ENCODE measurements at places on chromosomes 3 and 15.

- no peak for DNase-seq
Observed at GRCh38 chr15:70153921-70154717, 56.4 kb upstream of the TLE3 start.

- DNase-seq, result no peak
Observed at GRCh38 chr3:53193466-53194209, 32.6 kb downstream of the PRKCD start.

DNA sequence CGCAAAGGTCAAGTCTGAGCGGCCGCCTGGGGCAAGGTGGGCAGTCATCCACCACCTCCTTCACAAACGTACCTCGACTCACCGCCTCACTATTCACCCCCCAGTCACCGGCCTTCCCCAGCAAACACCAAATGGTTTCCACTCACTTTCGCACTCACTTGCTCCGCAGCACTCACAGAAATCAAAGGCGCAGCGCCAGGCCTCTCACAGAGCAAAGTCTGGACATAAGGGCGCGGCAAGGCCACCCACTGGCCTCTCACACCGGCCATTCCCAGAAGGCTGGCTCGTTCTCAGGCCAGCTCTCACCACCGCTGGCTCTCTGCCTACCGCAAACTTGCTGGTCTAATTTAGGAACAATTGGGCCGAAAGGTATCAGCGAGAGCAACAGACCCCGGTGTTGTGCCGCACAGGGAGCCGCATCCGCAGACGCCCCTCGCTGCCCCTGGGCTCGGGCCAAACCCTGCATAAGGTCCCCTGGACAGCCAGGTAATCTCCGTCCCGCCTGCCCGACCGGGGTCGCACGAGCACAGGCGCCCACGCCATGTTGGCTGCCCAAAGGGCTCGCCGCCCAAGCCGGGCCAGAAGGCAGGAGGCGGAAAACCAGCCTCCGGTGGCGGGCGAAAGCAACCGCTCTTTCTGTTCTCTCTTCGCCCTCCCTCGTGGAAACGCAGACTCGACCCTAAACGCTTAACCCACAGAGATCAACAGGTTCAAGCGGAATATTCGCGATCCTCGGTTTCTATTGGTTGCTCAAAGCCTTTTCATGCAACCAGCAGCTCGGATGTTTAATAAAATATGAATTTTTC is 2.9 kb downstream of the SHOX2 start:
- no peak for DNase-seq

DNA sequence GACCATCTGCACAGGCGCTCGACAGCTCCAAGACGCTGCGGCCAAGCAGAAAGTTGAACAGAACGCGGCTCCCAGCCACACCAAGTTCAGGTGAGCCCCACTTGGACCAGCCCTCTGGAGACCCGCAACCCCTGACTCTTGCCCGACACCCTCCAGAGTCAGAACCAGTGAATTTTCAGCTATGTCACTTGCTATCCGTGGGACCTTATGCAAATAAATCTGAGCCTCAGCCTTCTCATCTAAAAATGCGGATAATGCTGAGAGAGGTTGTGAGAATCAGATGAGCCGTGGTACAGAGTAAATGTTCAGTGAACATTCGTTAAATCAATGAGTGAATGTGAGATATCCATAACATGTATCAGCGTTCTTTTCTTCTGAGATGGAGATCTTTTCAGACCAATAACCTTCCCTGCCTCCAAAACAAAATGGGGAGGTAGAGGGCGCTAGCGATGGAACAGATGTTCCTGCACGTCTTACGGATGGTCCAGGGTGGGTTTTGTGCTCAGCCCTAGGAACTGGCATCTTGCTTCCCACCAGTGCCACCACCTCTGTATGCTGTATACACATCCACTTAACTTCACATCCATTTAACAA is 524 bp downstream of the MRPS11 start:
- DNase-seq, result no peak

GRCh38 chr15:39031596-39031995 is 467.0 kb upstream of the RASGRP1 start:
- DNase-seq, result no peak

- no peak for DNase-seq
Observed at GRCh38 chr3:105899516-105899915, 30.7 kb upstream of the CBLB start.

GRCh38 chr15:77581896-77582569 is 50.7 kb downstream of the LINGO1 start:
- DNase-seq, result no peak

DNA sequence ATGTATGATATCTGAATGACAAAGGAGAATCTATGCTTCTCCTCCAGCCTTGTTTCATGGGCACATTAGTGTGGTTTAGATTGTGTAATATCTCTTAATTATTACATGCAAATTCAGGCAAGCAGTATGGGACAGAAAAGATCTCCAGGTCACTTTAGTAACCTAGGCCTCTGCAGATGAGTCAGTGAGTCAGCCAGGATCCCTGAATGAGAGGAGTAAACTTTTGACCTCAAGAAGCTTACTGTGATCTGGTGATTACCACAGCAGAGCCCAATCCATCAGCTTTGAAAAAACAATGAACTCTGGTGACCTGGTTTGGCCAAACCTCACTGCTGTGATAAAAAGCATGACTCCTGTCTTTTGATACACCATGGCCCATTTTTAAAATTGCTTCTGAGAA is 107.8 kb downstream of the LRRN1 start:
- DNase-seq, result no peak

DNA sequence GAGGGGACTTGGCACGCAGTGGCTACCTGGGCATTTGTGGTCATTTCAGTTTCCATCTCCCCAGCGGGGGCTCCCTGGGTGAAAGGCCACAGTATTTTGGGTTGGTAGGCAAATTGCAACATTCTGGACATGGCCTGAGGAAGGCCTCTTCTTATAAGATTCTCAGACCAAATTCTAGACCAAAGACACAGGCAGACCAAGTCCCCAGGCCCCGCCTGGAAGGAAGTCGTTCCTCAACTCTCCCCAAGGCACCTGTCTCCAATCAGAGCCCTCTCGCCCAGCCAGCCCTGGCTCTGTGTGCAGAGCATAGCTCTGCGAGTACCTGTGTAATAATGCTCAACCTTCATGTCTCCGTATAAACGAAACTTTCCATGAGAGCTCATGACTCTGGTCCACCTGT is 53.1 kb downstream of the GRIP2 start:
- DNase-seq, result no peak

Data from activated CD4-positive, alpha-beta T cell treated with anti-CD3 and anti-CD28 coated beads for 1 hour (primary cell).